ENCODE measurements at places on chromosomes 7 and 10.

GRCh38 chr10:79137826-79138225 lies 69.1 kb downstream of the ZMIZ1 start:
- DNase-seq: peak; percentile 51

DNA sequence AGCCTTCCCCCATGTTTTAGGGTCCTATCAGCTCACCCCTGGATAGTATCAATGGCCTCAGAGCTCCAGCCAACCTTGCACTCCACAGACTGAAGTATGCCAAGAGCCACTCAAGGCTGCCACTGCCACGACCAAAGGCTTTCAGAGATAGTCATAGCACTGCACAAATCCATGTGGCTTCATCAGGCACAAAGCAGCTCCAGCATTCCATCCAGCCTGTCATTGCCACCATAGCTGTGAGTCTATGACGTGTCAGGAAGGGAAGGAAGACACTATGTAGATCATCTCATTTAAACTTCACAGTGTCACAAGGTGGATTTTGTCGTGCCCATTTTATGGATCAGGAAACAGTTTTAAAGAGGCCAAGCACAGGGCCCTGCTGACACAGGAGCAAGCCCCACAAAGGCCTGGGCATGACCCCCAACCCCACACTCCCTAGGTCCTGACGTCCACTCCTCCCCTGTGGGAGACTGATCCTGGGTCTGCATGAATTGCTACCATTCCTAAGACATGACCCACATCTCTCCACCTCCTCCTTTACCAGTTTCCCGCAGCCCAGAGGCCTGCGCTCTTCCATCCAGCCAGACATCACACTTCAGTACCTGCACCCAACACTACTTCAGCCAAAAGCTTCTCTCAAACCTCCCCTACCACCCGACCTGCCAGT lies 119.4 kb downstream of the DIP2C start:
- DNase-seq: no peak

DNA sequence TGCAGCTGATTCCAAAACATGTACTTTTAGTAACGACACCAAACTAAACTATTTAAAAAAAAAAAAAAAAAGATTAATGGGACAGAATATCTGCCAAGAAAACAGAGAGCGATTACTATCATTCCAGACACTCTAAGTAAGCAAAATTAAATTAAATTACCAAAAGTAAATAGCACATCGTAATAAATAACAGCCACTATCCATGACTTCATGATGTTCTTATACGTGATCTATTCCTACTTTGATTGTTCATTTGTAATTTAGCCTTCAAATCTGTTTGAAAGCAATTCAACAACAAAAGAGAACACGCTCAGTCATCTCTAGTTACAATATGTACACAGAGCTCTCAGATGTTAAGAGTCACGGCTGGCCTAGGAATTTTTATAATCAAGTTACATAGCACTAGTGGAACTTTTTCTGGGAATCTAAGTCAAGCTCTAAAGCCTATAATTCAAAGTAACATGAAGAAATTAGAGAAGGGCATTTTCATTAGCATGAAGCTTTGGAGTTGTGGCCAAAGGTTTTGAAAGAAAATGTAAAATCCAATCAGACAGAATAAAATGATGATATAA lies 241.7 kb upstream of the NEBL start:
- DNase-seq: no peak

- peak; percentile 91 for DNase-seq
Measured at GRCh38 chr10:57692255-57692980, 575.3 kb downstream of the IPMK start.

DNA sequence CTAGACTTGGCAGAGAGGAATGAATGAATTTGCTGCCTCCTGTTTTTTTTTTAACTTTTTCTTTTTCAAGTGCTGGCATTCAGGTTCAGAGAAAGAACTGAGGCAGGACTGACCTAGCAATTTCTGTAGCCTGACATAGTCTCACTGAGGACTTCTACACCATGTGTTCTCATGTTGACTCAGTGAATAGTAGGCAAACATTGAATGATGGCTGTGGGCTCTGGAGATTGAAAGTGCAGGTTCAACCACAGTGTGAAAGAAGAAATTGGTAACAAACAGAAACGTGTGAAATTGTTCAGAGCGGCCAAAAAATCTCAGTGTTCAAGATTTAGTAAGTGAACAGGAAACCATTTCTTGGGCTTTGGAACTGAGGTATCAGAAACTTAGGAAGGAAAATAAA lies 322.4 kb upstream of the GHITM start:
- no peak for DNase-seq

DNA sequence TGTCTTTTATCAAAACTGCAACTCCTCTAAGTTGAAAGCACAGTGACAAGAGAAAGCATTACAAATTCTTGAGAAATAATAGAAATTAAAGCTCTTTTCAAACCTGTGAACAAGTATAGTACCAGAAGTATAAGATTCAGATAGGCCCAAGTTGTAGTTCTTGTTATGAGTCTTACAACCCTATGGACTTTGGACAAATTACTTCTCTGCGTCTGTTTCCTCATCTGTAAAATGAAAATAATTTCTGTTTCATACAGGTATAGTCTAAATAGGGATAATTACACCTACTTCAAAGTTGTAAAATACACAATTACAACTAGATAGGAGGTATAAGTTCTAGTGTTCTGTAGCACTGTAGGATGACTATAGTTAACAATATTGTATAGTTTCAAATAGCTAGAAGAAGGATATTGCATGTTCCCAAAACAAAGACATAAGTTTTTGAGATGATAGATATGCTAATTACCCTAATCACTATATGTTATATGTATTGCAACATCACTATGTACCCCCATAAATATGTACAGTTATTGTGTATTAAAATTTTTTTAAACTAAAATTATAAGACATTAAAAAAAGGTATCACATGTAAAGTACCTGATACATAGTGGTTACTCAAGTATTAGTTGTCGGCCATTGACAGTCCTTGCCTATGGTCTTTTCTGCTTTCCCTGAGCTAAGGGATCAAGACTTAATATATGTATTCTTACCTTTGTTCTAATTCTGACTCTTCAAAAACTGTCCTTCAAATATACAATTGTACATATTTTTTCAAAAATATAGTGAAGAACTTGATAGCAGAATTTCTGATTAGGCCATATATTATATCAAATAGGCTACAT lies 1.8 kb upstream of the WASL start:
- no peak for DNase-seq

Data from astrocyte of the spinal cord (primary cell).